ENCODE measurements at places on chromosomes 3 and 15. TPM values are rescaled to one million over a fixed set of nuclear protein-coding genes. Genes with fewer than 3 reads are reported as not detected.
A peak's percentile ranks its signal among the peaks of the same experiment; 100 is the strongest.

GRCh38 chr3:172057624-172058327, 18.4 kb downstream of the FNDC3B start:
- no peaks in the 10 kb centered on the region for H3K27me3 ChIP-seq
- peaks cover 7% of the 10 kb centered on the region for H3K4me1 ChIP-seq
- H3K36me3 ChIP-seq: peaks cover 63% of the 10 kb centered on the region
- no peak overlapping the region for H3K27ac ChIP-seq

DNA sequence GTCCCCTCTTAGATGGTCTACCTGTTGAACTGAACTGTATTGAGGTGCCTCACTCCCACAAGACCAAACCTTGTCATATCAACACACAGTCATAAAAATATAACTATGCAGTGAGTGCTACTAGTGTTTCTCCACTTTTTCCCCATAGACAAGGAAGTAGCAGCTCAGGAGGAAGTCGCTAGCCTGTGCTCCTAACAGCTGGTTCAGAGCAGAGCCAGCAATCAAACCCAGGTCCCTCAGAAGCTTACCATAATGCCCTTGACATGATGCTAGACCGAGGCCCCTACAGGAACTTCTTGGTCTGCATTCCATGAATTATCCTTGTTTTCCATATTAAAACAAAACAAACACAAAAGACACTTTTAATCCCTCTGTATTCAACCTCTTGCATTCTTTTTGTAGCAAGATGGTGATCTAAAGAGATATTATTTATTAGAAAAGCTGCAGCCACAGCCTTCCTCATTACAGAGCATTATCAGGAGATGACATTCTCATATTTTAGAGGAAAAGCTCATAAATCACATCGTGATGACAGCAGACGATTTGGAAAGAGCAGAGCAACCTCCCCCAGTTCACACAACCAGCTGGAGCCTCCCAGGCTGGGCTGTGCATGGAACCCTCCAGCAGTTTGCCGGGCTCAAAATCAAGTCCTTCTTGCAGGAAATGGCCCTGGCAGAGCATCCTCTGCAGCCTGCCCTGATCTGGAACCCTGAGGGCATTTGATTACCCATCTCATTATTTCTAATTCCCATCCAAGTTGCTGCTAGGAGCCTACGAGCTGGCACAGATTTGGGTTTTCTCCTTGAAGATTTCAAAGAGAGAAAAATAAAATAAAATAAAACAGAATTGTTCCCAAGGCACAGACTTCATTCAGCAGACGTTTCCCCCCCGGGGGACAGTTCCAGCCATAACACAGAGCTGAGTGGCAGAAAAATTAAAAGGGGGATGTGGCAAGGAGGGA, 118.8 kb downstream of the SRGAP3 start:
- H3K36me3 ChIP-seq: no peaks in the 10 kb centered on the region
- peak overlapping the region; percentile 22 for H3K27ac ChIP-seq
- peaks cover under 1% of the 10 kb centered on the region for H3K4me1 ChIP-seq
- H3K4me3 ChIP-seq: no peak overlapping the region
- H3K27me3 ChIP-seq: peaks cover 19% of the 10 kb centered on the region

DNA sequence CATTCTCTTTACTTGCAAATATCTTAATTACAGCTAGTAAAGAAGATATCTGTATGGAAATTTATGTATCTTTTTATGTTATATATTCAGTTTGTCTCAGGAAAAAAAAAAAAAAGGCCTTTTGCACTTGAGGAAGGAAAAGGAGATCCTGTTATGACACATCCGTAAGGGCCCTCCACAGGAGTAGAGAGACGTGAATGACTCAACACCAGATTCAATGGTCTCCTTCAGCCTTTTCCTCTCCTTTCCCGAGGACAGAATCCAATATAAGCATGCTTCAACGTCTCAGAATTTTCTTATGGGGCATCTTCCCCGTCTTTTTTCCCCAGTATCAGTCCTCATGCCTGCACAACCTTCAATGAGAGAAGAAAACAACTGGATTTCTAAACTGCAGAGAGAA, 340.3 kb downstream of the NTRK3 start:
- H3K27me3 ChIP-seq: peaks cover 12% of the 10 kb centered on the region
- H3K4me1 ChIP-seq: no peaks in the 10 kb centered on the region
- no peak overlapping the region for H3K27ac ChIP-seq
- no peak for DNase-seq

Gene COPG1
- 190 TPM for total RNA-seq

Gene ZPLD1
- total RNA-seq: not detected

GRCh38 chr3:153601374-153601853, 439.4 kb downstream of the RAP2B start:
- H3K27ac ChIP-seq: no peak overlapping the region
- DNase-seq: no peak
- H3K36me3 ChIP-seq: no peaks in the 10 kb centered on the region
- no peak overlapping the region for H3K4me3 ChIP-seq

Gene FOXB1
- total RNA-seq: not detected

Gene DPPA4
- total RNA-seq: 321 TPM

Gene HIGD2B
- not detected for total RNA-seq

DNA sequence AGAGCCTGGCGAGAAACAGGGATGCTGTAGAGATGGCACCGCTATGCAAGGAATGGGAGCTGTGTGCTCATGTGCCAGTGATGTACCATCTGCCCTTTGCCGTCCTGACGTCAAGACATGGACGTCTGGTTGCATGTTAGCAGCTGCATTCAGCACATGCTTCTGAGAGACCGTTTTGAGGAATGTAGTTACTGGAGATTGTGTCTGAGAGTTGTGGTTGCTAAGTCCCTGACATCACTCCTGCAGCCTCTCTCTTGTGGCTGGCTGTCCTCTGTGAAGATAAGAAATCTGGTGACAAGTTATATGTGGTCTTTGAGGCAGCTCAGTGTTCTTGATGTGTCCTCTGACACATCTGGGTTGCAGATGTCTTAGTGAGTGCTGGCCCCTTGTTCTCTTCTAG, 165.1 kb downstream of the APBA2 start:
- H3K27me3 ChIP-seq: no peaks in the 10 kb centered on the region
- no peak overlapping the region for H3K27ac ChIP-seq
- H3K36me3 ChIP-seq: no peaks in the 10 kb centered on the region
- H3K4me3 ChIP-seq: no peak overlapping the region

GRCh38 chr15:78492872-78493271, 14.5 kb upstream of the HYKK start:
- peaks cover 93% of the 10 kb centered on the region for H3K36me3 ChIP-seq
- H3K4me1 ChIP-seq: no peaks in the 10 kb centered on the region
- no peak for DNase-seq
- no peak overlapping the region for H3K27ac ChIP-seq
- no peaks in the 10 kb centered on the region for H3K27me3 ChIP-seq

DNA sequence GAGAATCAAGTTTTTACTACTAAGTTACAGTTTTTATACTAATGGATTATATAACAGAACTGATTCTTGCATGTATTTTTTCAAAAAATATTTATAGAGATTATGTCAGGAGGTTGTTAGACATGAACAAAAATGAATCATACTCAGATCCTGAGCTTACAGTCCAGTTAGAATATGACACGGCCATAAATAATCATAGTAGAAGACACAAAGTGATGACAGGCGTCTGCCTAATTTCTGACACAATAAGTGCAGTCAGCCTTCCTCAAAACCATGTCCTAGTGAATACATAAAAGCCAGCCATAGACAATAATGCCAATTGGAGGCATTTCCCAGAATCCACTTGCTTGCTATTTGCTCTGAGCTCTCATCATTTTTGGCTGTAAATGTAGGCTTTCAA, 81.7 kb upstream of the POU1F1 start:
- H3K27me3 ChIP-seq: peaks cover 6% of the 10 kb centered on the region
- H3K36me3 ChIP-seq: no peaks in the 10 kb centered on the region
- no peak overlapping the region for H3K27ac ChIP-seq
- no peaks in the 10 kb centered on the region for H3K4me1 ChIP-seq

Gene UBL7
- 52.6 TPM for total RNA-seq

DNA sequence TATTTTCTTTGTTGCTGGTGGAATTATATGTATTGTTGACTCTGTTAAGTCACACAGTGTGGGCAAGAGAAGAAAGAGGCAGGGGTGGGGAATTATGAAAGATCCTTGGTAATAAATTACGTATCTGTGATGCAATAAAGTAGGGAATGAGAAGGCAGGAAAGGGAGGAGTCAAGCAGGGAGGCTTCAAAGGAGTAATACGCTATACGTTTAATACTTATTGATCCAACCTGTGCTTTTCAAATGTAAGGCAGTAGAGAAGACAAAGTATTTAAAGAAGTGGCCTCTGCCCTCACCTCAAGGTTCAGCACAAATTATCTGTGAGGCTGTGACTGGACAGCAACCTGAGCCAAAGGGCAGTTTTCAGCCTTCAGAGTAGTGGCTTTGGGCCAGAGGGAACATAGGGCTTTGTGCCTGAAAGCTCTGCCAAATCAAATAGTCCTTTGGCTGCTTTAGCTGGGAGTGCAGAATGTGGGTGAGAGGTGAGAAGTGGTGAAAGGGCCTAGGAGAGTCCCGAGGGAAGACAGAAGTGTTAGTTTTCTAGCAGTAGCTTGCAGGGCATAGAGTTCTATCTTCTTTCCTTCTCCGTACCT, 1.2 kb upstream of the PLIN1 start:
- H3K4me1 ChIP-seq: no peaks in the 10 kb centered on the region
- no peak overlapping the region for H3K4me3 ChIP-seq
- no peak overlapping the region for H3K27ac ChIP-seq
- no peaks in the 10 kb centered on the region for H3K36me3 ChIP-seq

Gene PLCB2
- total RNA-seq: 4.1 TPM

- no peaks in the 10 kb centered on the region for H3K27me3 ChIP-seq
- H3K4me1 ChIP-seq: no peaks in the 10 kb centered on the region
- H3K4me3 ChIP-seq: no peak overlapping the region
- H3K36me3 ChIP-seq: no peaks in the 10 kb centered on the region
- H3K27ac ChIP-seq: no peak overlapping the region
These were observed 23.3 kb downstream of the PCSK6 start for GRCh38 chr15:101466188-101466587.

Gene MORF4L1
- total RNA-seq: 486 TPM

GRCh38 chr3:53989946-53990345, 98.3 kb upstream of the SELENOK start:
- DNase-seq: no peak
- H3K36me3 ChIP-seq: no peaks in the 10 kb centered on the region
- H3K4me1 ChIP-seq: no peaks in the 10 kb centered on the region
- no peak overlapping the region for H3K27ac ChIP-seq
- H3K4me3 ChIP-seq: no peak overlapping the region

GRCh38 chr3:186589856-186590579, 19.5 kb downstream of the DNAJB11 start:
- H3K36me3 ChIP-seq: peaks cover 12% of the 10 kb centered on the region
- no peak for DNase-seq
- no peak overlapping the region for H3K4me3 ChIP-seq
- H3K4me1 ChIP-seq: no peaks in the 10 kb centered on the region

DNA sequence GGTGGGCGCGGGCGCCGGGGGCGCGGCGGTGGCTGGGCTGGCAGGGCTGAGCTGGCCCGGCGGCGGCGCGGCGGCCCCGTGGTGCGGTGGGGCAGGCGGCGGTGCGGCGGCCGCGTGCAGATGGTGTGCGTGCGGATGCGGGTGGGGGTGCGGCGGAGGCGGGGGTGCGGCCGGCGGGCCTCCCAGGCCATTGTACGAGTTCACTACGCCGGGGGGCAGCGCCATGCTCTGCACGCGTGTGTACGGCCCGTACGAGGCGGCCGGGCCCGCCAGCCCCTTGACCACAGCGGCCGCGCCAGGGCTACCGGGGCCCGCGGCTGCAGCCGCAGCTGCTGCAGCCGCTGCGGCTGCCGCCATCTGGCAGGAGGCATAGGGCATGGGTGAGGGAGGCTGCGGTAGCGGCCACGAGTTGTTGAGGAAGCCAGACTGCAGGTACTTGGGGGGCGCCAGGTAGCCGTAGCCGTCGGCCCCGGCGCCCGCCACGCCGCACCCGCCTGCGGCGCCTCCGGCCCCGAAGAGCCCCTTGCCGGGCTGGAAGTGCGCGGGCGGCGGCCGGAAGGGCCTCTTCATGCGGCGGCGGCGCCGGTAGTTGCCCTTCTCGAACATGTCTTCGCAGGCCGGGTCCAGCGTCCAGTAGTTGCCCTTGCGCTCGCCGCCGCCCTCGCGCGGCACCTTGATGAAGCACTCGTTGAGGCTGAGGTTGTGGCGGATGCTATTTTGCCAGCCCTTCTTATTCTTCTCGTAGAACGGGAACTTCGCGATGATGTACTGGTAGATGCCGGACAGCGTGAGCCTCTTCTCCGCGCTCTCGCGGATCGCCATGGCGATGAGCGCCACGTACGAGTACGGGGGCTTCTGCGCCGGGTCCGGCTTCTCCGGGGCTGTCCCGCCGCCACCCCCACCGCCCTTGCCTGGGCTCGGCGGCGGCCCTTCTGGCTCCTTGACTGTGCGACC, 951 bp downstream of the FOXL2 start:
- peaks cover 100% of the 10 kb centered on the region for H3K27me3 ChIP-seq
- H3K4me3 ChIP-seq: peak overlapping the region; percentile 69
- H3K36me3 ChIP-seq: no peaks in the 10 kb centered on the region
- no peak overlapping the region for H3K27ac ChIP-seq
- peaks cover 3% of the 10 kb centered on the region for H3K4me1 ChIP-seq
- DNase-seq: peak; percentile 86

Gene SKOR1
- total RNA-seq: 0.37 TPM

GRCh38 chr3:28476194-28476593, 127.6 kb upstream of the AZI2 start:
- H3K27ac ChIP-seq: no peak overlapping the region
- H3K4me1 ChIP-seq: no peaks in the 10 kb centered on the region
- H3K4me3 ChIP-seq: no peak overlapping the region

- no peak for DNase-seq
- no peak overlapping the region for H3K27ac ChIP-seq
- H3K27me3 ChIP-seq: no peaks in the 10 kb centered on the region
- no peaks in the 10 kb centered on the region for H3K36me3 ChIP-seq
- H3K4me1 ChIP-seq: no peaks in the 10 kb centered on the region
- no peak overlapping the region for H3K4me3 ChIP-seq
These were observed 41.9 kb downstream of the PLD1 start for GRCh38 chr3:171768281-171768900.

Gene UACA
- 51.1 TPM for total RNA-seq

DNA sequence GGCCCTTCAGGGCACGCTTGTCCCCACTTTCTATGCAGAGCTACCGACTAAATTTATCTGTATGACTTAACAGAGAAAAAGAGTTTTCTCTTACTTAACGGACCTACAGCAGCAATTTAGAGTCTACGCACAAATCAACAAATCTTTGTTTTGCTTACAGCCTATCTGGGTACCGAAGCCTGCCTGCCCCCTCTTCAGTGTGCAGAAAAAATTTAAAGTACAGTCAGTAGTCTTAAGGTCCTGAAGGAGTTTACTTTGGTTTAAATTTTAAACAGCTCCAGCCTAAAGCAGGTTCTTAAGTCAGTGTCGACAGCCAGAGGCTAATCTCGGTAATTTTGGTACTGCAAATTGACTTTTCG, 570 bp downstream of the SACM1L start:
- no peak for DNase-seq
- H3K4me1 ChIP-seq: peaks cover 22% of the 10 kb centered on the region
- H3K36me3 ChIP-seq: peaks cover 47% of the 10 kb centered on the region
- H3K27ac ChIP-seq: peak overlapping the region; percentile 87
- H3K4me3 ChIP-seq: peak overlapping the region; percentile 100

- H3K36me3 ChIP-seq: no peaks in the 10 kb centered on the region
- no peaks in the 10 kb centered on the region for H3K27me3 ChIP-seq
- no peaks in the 10 kb centered on the region for H3K4me1 ChIP-seq
- DNase-seq: no peak
- H3K27ac ChIP-seq: no peak overlapping the region
These were observed 34.2 kb upstream of the GALNT15 start for GRCh38 chr3:16140116-16140893.

Gene SAMD7
- not detected for total RNA-seq

Gene ARGFX
- total RNA-seq: not detected

GRCh38 chr3:120793601-120794000, 51.1 kb downstream of the GTF2E1 start:
- no peak for DNase-seq
- H3K4me1 ChIP-seq: no peaks in the 10 kb centered on the region
- no peaks in the 10 kb centered on the region for H3K27me3 ChIP-seq
- no peak overlapping the region for H3K27ac ChIP-seq

Gene MYO5C
- total RNA-seq: 19.1 TPM

Measured in endodermal cell (in vitro differentiated cells).